ENCODE measurements at places on chromosomes 5 and 9. TPM values are rescaled to one million over a fixed set of nuclear protein-coding genes. Genes with fewer than 3 reads are reported as not detected.

Gene IL13
- total RNA-seq, result not detected

Gene UBTD2
- 38.5 TPM for total RNA-seq

Gene PAEP
- total RNA-seq, result not detected

Gene NOL8
- total RNA-seq, result 18.5 TPM

Gene KIF24
- total RNA-seq, result 5.6 TPM

Gene TEX48
- not detected for total RNA-seq

Gene PTAR1
- 98.0 TPM for total RNA-seq

Gene SPAG8
- 2.6 TPM for total RNA-seq

Gene ZNG1F
- 9.5 TPM for total RNA-seq

Gene SPINK6
- not detected for total RNA-seq

Gene PCDHGC3
- total RNA-seq, result 71.1 TPM

Gene LRRTM2
- total RNA-seq, result 3.6 TPM

Gene TAF11L13
- not detected for total RNA-seq

Gene MEIKIN
- not detected for total RNA-seq

Gene IL7R
- 1.6 TPM for total RNA-seq

Gene SLCO6A1
- not detected for total RNA-seq

Gene RFK
- total RNA-seq, result 17.6 TPM

Gene GARIN3
- total RNA-seq, result not detected

Gene TLR4
- 18.2 TPM for total RNA-seq

Gene CATSPER3
- 0.58 TPM for total RNA-seq

Gene TNFSF8
- 1.5 TPM for total RNA-seq

Gene TTC23L
- 1.6 TPM for total RNA-seq

Gene ORM1
- 3.7 TPM for total RNA-seq

Gene RAD1
- total RNA-seq, result 42.0 TPM

Gene STXBP1
- 19.2 TPM for total RNA-seq

Gene EDIL3
- total RNA-seq, result 28.2 TPM

Gene GFI1B
- total RNA-seq, result 2.0 TPM

Gene ECM2
- 28.6 TPM for total RNA-seq

Gene GPR150
- total RNA-seq, result not detected

Gene ZNF879
- 6.1 TPM for total RNA-seq

Gene WDR31
- total RNA-seq, result 4.4 TPM

Gene TBC1D13
- 18.7 TPM for total RNA-seq

Gene RCL1
- total RNA-seq, result 36.1 TPM

Gene COL15A1
- total RNA-seq, result 107 TPM

Gene GABRA6
- not detected for total RNA-seq

Gene ENHO
- 0.41 TPM for total RNA-seq

Gene DBH
- 1.1 TPM for total RNA-seq

Gene JAKMIP2
- 2.9 TPM for total RNA-seq

Gene MARCHF11
- total RNA-seq, result 0.35 TPM

Gene RPL37
- total RNA-seq, result 1,786 TPM

Gene BTNL8
- total RNA-seq, result 0.47 TPM

Gene DAB2IP
- total RNA-seq, result 39.9 TPM

Gene SOX30
- total RNA-seq, result 0.06 TPM

Gene SLC6A7
- total RNA-seq, result 0.06 TPM

Gene PCDHGB5
- total RNA-seq, result 14.1 TPM

Gene HTR1A
- total RNA-seq, result 0.23 TPM

Gene SPINK4
- not detected for total RNA-seq

Gene SLC34A3
- 3.0 TPM for total RNA-seq

Gene DNAJC18
- total RNA-seq, result 11.2 TPM

Data from metanephros (tissue), 2 donors.